ENCODE measurements at places on chromosomes 13 and 19.

DNA sequence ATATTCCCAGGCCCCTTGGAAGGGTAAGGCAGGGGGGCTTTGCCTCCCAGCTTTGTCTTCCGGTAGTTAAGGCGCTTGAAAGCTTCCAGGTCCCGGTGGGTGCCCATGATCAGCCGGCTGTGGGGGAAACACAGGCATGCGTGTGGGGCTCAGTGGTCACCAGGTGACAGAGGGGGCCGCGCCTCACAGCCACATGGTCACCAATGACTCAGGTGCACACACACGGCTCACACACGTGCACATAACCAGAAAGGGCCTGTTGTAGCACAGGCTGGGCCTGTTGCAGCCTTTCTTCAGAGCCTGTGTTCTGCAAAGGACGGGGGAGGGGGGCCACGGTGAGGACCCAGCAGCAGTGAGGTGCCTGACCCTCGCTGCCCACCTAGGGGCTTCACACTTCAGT, 5.9 kb downstream of the NANOS3 start:
- no peak for DNase-seq

GRCh38 chr13:30545320-30545719, 72.4 kb upstream of the USPL1 start:
- no peak for DNase-seq

DNA sequence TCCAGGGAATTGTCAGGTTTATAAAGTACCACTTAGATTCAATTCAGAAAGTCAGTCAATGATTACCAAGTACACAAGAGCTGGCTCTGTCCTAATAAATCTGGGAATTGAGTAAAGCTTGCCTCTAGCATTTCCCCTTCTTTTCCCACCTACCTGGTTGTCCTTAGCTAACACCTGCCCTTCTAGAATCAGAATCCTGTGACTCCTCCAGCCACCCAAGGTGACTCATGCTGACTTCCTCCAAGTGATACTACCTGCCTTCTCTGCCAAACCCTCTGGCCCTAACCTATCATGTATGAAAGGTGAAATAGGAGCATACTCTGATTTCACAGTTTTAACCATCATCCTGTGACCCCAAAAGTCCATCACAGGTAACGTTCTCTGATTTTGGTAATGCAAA, 151.2 kb downstream of the DIAPH3 start:
- no peak for DNase-seq

- DNase-seq, result no peak
Measured at GRCh38 chr13:47832458-47832972, 168.6 kb downstream of the SUCLA2 start.

- no peak for DNase-seq
Measured at GRCh38 chr19:42152910-42153671, 20.8 kb upstream of the POU2F2 start.

- no peak for DNase-seq
Measured at GRCh38 chr13:31625115-31625514, 114.2 kb upstream of the RXFP2 start.

GRCh38 chr13:112726016-112726767, 36.4 kb downstream of the ATP11A start:
- DNase-seq, result no peak

GRCh38 chr19:6092329-6093286, 17.7 kb downstream of the RFX2 start:
- no peak for DNase-seq

GRCh38 chr19:47107953-47108746, 5.4 kb downstream of the ZC3H4 start:
- no peak for DNase-seq

GRCh38 chr19:41918095-41918494, 10.2 kb downstream of the ERFL start:
- no peak for DNase-seq

GRCh38 chr13:29975283-29975682, 124.9 kb upstream of the UBL3 start:
- DNase-seq, result no peak

- DNase-seq, result no peak
Measured at GRCh38 chr13:86402500-86402899, 603.3 kb upstream of the SLITRK6 start.

DNA sequence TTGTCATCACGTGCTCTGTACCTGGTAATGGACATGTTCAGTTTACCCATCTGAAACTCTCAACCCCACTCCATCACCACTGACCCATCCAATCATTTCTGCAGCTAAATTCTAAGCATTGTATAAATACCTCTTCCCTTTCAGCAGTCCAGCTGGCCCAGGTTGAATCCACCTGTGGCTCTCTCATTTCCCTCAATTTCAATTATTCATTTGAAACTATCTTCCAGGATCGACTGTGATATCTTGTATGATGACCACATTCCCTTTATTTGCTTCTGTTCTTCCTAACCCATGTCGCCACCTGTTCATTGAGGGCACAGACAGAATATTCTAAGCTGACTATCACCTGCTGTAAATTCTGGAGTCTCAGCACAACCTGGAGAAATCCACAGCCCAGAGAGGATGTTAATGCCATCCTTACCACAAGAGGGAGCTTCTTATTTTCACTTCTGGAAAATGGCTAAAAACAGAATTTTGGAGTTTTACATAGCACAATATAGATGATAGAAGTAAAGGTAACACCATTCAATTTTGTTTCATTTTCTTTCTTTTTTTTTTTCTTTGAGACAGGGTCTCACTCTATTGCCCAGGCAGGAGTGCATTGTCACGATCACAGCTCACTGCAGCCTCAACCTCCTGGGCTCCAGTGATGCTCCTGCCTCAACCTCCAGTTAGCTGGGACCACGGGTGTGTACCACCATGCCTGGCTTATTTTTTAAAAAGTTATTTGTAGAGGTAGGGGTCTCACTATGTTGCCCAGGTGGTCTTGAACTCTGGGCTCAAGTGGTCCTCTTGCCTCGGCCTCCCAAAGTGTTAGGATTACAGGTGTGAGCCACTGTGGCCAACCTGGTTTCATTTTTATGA, 38.6 kb downstream of the ZNF823 start:
- no peak for DNase-seq

GRCh38 chr13:112894423-112894672, 74.7 kb upstream of the MCF2L start:
- DNase-seq, result no peak

DNA sequence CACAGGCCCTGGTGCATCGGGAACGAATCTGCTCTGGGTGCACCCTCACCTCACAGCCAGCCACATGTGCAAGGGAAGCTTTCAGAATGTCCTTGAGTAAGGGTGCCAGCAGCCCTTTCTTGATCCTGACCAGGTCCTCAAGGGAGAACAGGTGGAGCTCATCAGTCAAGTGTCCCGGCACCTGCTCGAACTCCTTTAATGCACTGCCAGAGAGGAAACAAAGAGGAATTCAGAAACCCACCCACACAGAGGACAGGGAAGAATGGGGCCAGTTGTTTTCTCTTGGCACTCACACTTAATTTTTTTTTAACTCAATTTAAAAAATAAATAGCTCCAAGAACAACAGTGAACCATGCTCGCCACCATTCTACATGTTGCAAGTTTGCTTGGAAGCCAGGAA, 41.7 kb downstream of the RUBCNL start:
- no peak for DNase-seq

DNA sequence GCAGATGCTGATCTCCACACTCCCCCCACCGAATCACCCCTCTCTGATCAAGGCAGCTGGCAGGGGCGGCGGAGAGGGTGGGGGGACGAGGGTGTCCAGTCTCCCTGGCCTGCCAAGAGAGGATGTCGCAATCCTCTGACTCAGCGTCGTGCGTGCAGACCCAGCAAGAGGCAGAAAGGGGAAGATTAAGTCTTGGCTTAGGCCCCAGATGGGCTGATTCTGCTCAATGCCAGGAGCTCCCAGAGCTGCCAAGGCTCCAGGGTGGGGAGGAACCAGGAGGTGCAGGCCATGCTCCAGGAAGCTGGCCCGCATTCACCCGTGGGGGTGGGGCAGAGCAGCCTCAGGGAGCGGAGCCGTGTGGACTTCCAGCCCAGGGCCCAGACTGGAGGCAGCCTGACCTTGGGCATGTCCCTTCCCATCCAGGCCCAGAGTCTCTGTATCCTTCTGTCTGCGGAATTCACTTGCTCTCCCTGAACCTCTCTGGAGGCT, 6.6 kb upstream of the BCL3 start:
- no peak for DNase-seq

GRCh38 chr19:46493236-46494145, 2.2 kb downstream of the PNMA8B start:
- no peak for DNase-seq

- no peak for DNase-seq
Measured at GRCh38 chr19:53511933-53512374, 26.0 kb upstream of the ZNF331 start.

GRCh38 chr13:102195566-102196462, 206.0 kb downstream of the FGF14 start:
- no peak for DNase-seq

- DNase-seq, result no peak
Measured at GRCh38 chr19:46654621-46655152, 6.3 kb downstream of the DACT3 start.

- no peak for DNase-seq
Measured at GRCh38 chr13:97114651-97115050, 107.5 kb upstream of the MBNL2 start.

DNA sequence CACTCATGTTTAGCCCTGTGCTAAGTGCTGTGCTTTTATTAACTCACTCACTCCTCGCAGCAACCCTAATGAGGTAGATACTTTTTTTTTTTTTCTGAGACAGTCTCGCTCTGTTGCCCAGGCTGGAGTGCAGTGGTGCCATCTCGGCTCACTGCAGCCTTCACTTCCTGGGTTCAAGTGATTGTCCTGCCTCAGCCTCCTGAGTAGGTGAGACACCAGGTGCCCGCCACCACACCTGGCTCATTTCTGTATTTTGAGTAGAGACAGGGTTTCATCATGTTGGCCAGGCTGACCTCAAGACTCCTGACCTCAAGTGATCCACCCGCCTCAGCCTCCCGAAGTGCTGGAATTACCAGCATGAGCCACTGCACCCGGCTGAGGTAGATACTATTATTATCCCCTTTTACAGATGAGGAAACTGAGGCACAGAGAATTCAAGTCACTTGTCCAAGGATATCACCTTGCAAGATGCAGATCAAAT, 2.5 kb downstream of the ITPKC start:
- no peak for DNase-seq
